K562 (cell line): ENCODE measurements at places on chromosomes 13 and 19.

- no peak for DNase-seq
These were observed 18.7 kb downstream of the MIPEP start for GRCh38 chr13:23870356-23871140.

GRCh38 chr19:47507924-47508553, 6.8 kb downstream of the NAPA start:
- DNase-seq = no peak

DNA sequence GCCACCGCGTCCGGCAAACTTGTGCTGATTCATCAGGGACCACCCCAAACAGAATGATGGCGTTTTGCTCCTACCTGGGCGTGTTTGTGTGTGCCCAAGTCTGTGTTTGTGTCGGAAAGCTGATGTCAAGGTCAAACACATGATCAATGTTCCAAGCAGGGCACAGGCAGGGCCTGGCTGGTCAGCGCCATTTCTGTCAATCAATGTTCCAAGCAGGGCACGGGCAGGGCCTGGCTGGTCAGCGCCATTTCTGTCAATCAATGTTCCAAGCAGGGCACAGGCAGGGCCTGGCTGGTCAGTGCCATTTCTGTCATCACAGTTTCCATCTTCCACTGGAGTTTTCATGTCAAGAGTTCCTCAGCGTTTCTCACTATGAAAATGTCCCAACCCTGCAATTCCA, 14.9 kb upstream of the GRTP1 start:
- no peak for DNase-seq

- no peak for DNase-seq
These were observed 176.9 kb downstream of the KDM4B start for GRCh38 chr19:5145521-5146511.

DNA sequence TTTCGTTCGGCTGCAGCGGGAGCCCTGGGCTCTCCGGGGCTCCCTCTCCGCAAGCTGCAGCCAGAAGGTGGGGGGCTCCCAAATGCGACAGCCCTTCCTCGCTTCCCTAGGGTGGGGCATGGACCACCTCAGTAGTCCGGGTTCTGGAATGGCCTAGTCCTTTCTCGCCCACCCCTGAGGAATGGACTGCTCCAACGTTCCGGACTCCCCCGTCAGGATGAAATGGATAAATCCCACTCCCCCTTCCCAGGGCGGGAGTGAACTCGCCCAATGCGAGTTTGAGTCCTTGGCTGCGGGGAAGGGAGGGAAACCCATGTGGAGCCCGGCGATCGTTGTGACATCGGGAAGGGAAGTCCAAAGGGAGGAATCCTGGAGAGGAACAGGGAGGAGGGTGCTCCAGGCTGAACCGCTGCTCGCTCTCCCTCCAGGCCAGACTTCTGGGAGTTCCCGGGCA, 5.5 kb downstream of the HRC start:
- DNase-seq = peak; percentile 39

GRCh38 chr19:11652056-11652455, 54.8 kb downstream of the ZNF627 start:
- DNase-seq = no peak

GRCh38 chr19:35153701-35154524, 622 bp upstream of the FXYD5 start:
- peak; percentile 81 for DNase-seq
